Left hindlimb (tissue), 1 donor: ENCODE measurements at places on chromosomes 13 and 19.
A peak's percentile ranks its signal among the peaks of the same experiment; 100 is the strongest.

DNA sequence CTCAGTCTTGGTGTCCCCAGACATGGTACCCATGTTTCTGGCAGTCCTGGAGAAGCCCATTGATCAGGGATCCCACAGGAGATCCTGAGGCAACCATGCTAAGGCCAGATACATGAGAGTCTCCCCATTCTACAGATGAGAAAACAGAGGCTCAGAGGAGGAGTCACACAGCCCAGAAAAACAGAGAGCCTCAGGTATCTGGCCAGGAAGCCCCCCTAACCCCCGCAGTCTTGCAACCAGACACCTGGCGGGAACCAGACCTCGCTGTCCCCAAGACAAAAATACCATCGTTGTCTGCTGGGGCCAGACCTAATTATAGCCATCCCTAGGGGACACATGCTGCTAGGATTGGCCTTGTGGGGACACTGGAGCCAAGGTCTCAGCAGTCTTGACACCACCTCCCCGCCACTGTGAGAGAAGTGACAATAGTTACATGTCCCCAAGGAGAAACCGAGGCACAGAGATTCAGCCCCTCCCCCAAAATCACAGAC lies 1.6 kb upstream of the PDE4C start:
- DNase-seq = no peak

DNA sequence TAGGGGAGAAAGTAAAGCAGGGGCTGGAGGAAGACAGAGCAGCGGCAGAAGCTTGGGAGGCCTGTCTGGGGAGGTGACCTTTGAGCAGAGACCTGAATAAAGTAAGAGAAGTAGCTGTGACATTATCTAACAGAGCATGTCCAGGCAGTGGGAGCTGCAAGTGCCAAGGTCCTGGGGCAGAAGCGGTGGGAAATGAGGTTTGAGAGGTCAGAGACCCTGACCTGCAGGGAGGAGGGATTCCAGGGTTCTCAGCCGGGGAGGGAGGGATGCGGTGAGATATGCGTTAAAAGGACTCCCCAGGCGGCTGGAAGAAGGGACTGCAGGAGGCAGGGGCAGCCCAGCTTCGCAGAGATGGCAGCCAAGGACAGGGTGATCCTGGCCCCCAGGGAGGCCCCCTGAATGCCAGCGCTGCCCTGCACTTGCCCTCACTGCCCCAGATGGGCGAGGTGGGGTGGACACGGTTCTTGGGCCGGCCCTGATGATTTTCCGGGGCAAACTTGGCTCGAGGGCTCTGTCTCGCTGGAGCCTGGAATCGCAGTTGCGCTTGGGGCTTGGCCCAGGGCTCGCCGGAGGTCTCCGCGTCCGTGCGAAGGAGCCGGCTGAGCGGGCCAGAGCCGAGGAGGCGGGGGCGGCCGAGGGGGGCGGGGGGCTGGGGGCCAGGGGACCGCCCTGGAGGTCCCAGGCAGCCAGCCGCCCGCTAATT lies 3.2 kb downstream of the CRLF1 start:
- DNase-seq = no peak

GRCh38 chr19:7704280-7705060 lies 2.5 kb upstream of the FCER2 start:
- DNase-seq = no peak

DNA sequence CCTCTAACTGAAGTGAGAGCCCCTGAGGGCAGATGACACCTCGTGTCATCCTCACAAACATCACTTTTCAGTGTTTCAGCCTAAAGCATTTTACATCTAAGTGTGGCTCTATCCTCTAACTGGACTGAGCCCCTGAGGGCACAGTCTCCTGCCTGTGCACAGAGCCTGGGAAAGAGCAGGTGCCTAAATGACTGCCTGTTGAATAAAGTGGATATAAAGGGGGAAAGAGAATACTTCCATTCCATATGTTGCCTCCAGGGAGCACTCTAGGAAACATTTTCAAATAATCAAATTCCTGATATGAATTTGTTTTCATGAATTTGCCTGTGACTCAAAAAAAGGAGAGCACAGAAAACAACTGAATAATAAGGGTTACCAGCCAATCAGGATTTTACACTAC lies 32.2 kb downstream of the CNMD start:
- DNase-seq = no peak

DNA sequence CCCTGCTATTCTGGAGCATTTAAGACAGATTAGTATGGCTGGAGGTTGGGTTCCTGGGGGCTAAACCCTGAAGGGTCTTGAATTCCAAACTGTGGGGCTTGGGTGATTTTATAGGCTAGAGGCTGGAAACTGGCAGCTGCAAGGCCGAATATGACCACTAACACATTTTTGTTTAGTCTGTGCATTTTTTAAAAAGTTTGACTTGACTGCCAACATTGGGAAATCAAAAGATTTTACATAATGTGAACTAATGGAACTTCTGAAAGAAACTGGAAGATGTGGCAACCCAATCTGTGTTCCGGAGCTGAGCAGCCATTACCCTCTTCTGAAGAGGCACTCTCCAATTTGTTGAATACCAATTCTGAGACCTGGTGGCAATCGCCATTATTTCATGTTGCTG lies 5.1 kb downstream of the ZNF784 start:
- DNase-seq = no peak

DNA sequence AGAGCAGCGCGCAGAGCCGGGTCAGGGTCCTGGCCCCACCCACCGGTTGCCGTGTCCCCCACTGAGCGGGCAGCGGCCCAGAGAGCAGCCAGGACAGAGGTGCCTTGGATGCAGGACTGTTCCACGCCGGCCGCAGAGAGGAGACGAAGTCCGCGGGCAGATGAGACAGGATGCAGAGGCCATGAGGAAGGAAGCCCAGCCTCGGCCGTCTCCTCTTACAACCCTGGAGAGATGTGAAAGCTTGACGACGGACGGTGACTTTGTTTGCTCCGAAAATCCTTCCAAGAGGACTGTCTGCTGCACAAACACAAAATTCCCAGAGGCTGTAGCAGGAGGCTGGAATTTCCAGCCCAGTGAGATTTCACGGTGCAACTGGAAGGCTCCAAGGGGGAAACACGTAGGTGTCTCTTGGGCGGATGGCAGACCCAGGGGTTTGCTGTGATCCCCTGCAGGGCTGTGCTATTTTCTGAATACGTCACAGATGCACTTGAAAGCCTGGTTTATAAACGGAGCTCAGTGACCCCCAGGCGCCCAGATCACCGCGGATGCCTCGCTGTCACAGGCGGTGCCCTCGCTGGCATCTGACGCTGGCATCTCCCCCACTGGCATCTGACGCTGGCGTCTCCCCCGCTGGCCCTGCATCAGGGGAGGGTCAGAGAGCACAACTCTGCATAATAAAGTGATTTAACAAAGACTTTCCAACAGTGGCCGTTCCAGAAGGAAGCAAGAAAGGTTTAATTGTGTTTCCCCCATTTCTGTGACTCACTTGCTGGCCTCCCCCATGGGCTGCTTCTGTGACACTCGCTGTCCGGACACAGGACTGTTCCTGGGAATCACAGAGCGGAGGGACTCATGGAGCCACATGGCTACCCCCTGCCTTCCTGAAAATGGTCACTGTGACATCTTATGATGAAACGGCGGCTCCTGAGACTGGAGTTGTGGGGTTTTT lies 62.0 kb upstream of the C13orf46 start:
- no peak for DNase-seq

- no peak for DNase-seq
These were observed 38.9 kb downstream of the TEX29 start for GRCh38 chr13:111359237-111359915.

DNA sequence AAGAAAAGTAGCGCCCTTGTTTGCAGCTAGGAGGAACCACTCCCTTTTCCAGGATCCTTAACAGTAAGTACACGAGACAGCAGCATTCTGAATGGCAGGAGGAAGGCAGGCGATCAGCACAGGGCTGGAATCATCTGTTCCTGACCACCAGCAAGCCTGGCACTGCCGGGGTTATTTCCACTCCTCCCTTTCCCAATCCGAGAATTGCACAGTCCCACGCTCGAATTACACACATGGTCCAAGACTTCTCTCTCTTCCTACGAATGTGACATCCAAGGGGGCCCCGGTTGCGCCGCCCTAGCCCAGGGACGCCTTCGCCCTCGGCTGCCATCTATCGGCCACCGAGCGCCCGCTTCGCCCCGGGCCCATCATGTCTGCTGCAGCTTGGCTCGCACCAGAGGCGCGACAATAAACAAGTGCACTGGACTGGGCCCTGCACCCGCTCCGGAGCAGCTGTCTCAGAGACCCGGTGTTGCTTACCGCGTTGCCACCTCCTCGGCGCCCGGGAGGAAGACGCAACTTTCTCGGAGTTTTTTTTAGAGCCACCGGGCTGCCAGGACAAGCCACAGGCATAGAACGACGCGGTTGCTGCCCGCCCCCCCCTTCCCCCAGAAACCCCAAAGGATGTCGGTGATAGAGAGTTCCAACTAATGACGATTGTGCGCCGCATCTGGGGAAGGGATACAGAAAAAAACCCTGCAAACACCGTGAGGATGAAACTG lies at the start of gene SLITRK5:
TSS of gene SLITRK5 (plus strand) at position 341 of the 722 bp plus-strand sequence. CDS start 4,018 bp downstream, outside the sequence.
- peak; percentile 87 for DNase-seq

DNA sequence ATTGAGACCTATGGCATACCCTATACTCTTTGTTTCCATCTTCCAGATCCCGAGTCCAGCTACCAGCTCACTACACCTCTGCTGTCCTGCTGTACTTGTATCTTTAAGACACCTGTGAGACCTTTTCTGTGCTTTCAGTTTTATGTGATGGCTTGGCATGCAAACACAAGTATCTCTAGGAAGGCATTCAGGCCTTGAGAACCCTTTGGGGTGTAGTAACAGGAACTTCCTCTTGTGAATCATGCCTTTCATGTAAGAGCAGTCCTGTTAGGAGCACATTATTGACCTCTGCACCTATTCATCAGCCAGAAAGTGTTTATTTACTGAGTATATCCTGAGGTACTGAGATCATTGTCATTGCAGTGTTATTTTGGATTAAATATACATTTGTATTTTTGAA lies 87.0 kb upstream of the HTR2A start:
- no peak for DNase-seq

DNA sequence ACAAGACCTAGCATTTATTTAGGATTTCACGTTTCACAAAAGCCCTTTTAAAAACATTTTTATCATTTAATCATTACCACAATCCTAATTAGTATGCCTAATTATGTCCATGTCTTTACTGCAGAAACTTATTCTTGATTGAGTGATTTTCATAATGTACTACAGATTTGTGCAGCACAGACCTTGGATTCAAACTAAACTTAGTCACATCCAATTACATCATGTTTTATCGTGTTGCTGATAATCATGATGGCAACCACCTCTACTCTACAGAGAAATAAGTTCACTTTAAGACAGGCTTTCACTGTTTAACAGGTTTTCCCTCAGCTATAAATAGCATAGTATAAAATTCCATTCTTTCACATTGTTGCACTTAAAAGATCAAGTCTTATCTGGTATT lies 240.9 kb upstream of the RFC3 start:
- no peak for DNase-seq

DNA sequence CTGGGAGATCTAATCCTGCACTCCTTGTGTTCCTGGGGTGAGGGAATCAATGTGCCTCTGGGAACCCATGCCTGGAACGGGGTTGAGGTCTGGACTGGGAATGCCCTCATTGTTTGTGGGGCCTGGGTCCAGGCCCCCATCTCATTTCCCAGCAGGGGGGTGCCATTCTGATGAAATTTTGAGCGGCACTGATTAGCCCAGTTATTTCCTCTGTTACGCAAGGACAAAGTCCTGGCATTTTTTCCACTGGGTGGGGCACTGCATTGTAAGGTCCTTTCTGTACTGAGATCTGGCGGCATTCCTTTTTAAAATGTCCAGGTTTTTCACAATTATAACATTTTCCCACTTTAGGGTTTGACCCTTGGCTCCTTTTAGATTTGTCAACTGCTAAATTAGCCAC lies 14.8 kb downstream of the FPR3 start:
- no peak for DNase-seq

- DNase-seq = no peak
These were observed 4.1 kb downstream of the ZNF296 start for GRCh38 chr19:45071969-45072790.

- no peak for DNase-seq
These were observed 793.9 kb upstream of the PCDH9 start for GRCh38 chr13:68023838-68024581.

DNA sequence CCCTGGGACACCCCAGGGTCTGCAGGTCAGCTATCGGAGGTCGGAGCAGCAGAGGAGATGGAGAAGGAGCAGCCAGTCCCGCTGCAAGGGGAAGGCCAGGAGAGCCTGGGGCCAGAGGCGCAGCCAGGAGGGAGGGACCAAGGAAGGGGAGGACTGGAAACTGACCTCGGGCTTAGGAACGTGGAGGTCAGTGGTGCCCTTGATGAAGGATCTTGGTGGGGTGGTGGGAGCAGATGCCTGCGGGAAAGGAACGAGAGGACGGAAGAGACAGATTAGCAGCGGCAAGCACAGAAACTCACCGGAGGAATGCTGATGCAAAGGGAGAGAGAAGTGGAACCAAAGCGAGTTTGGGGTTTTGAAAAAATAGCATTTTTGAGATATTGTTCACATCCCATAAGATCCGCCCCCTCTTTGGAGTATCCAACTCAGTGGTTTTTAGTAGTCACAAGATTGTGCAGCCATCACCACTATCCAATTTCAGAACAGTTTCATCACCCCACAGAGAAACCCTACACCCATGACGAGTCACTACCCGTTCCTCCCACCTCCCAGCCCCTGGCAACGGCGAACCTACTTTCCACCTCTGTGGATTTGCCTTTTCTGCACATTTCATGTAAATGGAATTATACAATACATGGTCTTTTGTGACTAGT lies 22.1 kb downstream of the PLEKHF1 start:
- DNase-seq = no peak

DNA sequence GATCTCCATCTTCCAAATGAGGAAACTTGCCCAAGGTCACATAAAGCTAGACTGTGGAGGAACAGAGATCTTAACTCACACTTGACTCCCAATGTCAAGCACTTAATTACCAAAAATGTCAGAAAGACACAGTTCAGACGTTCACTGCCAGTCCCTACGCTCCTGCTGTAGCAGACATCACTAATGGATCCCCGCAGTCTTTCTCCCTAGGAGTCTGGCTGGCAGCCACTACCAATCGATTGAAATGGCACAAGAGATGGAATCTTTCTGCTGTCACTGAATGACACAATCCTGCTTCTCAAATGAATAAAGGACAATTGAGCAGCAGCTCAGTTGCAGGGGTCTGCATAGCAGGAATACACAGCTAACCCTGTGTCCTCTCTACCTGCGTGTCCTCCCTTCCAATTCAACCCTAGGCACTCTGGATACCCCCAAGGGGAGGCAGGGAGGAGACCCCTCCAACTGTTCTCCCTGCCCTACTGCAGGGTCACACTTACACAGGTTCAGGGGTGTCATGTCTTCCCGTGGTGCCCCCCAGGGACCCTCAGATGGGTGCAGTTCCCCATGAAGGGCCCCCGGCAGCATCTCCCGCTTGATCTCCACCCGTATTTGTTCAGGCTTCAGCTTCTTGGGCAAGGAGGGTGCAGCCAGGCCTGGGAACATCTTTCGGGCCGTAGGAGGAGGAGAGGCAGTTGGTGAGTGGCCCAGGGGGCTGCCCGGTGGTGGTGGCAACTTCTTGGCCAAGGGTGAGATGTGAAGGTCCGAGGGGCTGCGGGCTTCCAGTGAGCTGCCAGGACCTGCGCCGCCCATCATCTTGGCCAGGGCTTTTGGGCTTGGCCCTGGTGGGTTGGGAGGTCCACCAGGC lies 7.9 kb upstream of the AKAP8L start:
- no peak for DNase-seq

GRCh38 chr19:44987148-44987675 lies 14.1 kb upstream of the RELB start:
- no peak for DNase-seq
